ENCODE measurements at places on chromosomes 1 and 21.
A peak's percentile ranks its signal among the peaks of the same experiment; 100 is the strongest.

- DNase-seq: no peak
Measured at GRCh38 chr1:240000634-240001033, 91.0 kb upstream of the FMN2 start.

DNA sequence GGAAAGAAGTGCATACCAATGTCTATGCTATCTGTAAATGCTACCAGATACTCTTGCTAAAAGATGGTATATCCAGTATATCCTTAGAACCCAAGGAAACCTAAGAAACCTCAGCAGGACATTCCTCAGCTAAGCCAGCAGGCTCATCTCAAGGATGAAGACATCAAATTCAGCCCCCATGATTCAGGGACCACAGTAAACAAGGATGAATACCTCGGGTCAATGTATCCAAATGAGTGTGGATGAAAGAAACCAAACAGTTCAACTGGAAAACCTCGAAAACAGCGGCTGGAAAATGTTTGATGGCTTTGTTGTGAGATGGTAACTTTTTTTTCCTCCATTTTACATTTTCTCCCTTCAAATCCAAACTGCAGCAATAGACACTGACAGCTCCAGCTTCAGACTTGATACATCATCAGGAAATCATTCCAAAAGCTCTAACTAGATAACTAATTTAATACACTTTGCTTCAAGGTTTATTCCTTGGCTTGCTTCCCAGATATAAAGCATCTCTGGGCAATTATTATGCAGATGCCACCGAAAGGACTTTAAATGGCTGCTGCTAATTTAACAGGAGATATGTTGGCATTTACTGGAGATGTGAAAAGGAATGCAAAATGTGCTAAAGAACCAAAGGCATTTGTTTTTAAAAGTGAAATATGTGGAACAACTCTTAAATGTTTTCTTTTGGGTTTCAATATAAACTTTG lies 73.6 kb downstream of the SMYD2 start:
- no peak for DNase-seq

GRCh38 chr1:13832100-13832499 lies 132.1 kb downstream of the PRDM2 start:
- no peak for DNase-seq

GRCh38 chr1:235504122-235504493 lies at the start of gene B3GALNT2:
TSS of gene B3GALNT2 (minus strand) at chr1:235504452. CDS start at chr1:235504252, 200 bp downstream.
- no peak for DNase-seq

GRCh38 chr21:33211305-33211704 lies 18.4 kb upstream of the IFNAR2 start:
- no peak for DNase-seq

- DNase-seq: no peak
Measured at GRCh38 chr1:12501661-12502060, 116.3 kb downstream of the DHRS3 start.

- peak; percentile 91 for DNase-seq
Measured at GRCh38 chr1:26500488-26501175, 28.4 kb downstream of the HMGN2 start.

- DNase-seq: no peak
Measured at GRCh38 chr1:47650205-47650604, 212.4 kb downstream of the FOXD2 start.

DNA sequence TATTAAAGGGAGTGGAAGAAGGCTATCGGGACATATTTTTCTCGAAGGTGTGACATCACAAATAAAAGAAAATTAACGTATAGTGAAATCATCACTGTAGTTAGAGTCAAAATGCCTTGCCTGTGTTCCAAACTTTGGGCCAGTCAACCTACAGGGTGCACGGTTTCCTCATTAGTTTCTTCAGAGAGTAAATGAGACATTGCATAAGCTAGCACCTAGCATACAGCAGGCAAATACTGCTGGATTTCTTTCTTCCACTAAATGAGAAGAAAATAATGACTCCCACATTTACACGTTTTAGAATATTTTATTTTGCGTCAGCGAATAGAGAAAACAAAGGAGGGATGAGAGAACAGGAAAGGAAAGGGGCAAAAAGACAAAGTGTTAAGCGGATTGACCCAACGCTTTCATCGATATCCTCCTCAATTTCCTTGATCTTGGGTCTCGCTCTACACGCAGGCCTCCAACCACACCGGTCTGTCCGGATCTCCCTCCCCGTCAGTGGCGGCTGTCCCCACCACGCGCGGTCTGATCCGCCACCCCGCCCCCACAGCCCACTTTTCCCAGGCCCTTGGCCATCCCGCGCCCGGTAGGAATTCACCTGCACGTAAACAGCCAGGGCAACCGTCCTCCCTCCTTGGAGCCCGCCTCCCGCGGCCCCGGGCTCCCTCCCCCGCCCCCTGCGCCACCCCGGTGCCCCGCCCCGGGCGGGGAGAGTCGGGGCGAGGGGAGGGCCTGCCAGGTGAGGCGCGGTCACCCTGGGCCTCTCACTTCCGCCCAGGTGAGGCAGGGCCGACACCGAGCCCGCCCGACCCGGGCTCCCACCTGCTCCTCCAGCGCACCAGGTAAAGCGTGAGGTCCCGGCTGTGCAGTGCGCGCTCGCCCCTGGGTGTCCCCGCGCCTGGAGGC lies at the start of gene PATJ:
TSS of gene PATJ (plus strand) at position 770 of the 909 bp plus-strand sequence. CDS start 20,413 bp downstream, outside the sequence.
- peak; percentile 49 for DNase-seq

- no peak for DNase-seq
Measured at GRCh38 chr1:89125913-89126580, at the start of gene GBP2. TSS of gene GBP2 (minus strand) at chr1:89126114. CDS start at chr1:89121966, 4,148 bp downstream.

- no peak for DNase-seq
Measured at GRCh38 chr1:198674009-198674408, 35.2 kb downstream of the PTPRC start.

GRCh38 chr1:29117381-29117780 lies 6.3 kb downstream of the TMEM200B start:
- no peak for DNase-seq

- no peak for DNase-seq
Measured at GRCh38 chr1:155003766-155004351, 1.3 kb downstream of the ZBTB7B start.

DNA sequence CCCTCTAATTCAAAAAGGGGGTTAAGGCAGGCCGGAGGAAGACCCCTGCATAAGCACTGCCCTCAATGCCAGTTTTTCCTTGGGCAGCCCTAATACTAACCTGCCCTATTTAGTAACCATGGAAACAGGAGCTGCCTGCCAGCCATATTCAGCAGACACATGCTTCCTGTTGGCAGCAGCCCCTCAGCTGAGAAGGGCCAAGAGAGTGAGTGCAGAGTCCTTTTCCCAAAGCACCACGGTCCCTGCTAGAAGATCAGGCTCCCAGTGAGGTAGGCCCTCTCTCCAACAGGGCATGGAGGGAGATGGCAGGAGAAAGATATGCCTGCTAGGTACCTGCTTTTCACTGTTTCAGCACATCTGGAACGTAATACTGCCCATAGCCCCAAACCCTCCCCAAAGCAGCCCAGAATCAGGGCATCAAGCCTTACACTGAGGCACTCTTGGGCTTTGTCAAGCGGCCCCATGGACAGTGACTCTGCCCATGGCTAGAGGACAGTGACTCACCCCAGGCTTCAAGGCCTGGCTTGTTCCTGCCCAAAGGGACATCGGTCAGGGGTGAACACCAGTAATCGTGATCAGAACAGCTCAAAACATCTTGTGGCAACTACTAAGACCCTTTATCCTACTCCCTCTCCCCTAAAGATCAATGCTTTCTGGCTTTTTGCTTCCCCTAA lies 64.5 kb downstream of the BCAR3 start:
- DNase-seq: no peak

DNA sequence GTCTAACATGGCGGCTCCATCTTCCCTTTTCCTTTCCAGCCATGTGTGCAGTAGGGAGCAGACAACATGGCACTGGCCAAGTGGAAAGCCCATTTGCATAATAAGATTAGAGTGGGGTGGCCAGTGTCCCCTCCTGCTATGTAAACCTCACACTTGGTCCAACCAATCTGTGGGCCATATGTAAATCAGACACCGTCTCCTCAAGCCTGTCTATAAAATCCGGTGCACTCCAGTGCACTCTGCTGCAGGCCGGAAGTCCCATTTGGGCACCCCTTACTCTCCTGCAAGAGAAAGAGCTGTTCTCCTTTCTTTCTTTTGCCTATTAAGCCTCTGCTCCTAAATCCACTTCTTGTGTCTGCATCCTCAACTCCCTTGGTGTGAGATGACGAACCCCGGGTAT lies 44.1 kb downstream of the OLFML3 start:
- no peak for DNase-seq

All from activated CD8-positive, alpha-beta memory T cell treated with anti-CD3 and anti-CD28 coated beads for 1 hour (primary cell).